ENCODE measurements at places on chromosomes 5 and 9.

DNA sequence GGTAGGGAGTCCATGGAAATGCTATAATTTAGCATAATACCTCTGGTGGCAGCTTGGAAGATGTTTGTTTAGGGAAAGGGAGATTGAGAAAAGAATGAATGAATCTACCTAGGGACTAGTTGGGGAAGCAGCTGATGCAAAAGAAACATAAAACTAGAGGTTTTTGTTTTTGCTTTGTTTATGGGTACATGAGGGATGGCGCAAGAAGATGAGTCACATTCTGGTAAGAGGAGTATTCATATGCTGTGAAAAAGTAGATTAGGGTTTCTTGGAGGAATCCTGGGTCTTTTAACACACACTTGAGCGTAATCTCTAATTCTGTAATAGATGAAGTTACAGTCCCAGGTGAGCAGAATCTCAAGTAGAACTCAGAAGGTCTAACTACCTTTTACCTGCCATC, 17.1 kb downstream of the C9orf43 start:
- no peak for ATAC-seq

DNA sequence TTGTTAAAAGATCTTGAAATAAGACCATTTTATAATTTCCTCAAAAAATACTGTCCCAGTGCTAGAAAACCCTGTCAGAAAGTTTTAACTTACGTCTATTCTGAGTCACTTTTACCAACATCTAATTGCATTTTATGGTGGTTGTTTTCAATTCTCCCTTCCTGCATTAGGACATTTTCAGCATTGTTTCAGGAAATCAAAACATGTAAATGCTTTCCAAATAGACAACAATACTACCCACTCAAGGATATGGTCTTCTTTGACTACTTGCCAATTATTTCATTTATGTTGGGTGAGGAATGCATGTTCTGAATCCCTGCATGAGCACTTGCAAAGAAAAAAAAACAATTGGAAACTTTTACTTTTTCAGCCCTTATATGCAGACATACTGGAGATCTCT, 284.6 kb upstream of the PDE4D start:
- ATAC-seq: no peak

GRCh38 chr9:70573308-70573707, 158.9 kb upstream of the KLF9 start:
- no peak for ATAC-seq

- no peak for ATAC-seq
Observed at GRCh38 chr9:133605856-133606707, 3.1 kb downstream of the FAM163B start.

DNA sequence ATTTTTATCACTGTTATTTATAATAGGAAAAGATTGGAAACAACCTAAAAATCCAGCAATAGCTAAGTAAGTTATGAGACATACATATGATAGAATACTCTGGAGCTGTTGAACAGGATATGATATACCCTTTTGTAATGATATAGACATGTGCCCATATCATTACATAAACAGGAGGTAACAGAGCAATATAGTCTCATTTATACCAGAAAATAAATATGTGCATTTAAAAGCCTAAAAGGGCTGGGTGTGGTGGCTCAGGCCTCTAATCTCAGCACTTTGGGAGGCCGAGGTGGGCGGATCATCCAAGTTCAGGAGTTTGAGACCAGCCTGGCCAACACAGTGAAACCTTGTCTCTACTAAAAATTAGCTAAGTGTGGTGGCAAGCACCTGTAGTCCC, 2.3 kb upstream of the FABP6 start:
- ATAC-seq: no peak

GRCh38 chr9:123517512-123517911, 161.5 kb downstream of the CRB2 start:
- no peak for ATAC-seq

DNA sequence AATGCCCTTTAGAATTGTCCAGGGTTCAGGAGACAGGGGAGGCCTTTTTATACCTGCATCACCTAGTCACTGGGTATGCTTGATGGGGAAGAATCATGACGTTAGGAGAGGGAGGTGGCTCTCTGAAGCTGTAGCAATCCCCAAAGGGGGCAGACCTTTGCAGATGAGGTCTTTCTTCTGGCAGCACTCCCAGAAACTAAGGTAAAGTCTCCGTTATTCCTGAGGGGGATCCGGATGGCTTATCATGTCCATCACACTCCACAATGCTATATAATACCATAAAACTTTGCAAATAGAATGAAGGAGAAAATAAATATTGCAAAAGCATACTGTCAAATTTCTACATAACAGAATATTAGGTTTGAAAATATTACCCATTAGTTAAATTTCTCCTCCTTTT, 21.5 kb upstream of the CAST start:
- no peak for ATAC-seq

- no peak for ATAC-seq
Observed at GRCh38 chr5:82487131-82487530, 209.0 kb upstream of the RPS23 start.

GRCh38 chr5:179680780-179681401, at the start of gene CBY3:
TSS of gene CBY3 (minus strand) at chr5:179681034. CDS start at chr5:179680918, 116 bp downstream.
- no peak for ATAC-seq

GRCh38 chr9:12719431-12719830, 26.2 kb downstream of the TYRP1 start:
- ATAC-seq: no peak

- no peak for ATAC-seq
Observed at GRCh38 chr9:72276429-72276828, 88.6 kb downstream of the ZFAND5 start.

DNA sequence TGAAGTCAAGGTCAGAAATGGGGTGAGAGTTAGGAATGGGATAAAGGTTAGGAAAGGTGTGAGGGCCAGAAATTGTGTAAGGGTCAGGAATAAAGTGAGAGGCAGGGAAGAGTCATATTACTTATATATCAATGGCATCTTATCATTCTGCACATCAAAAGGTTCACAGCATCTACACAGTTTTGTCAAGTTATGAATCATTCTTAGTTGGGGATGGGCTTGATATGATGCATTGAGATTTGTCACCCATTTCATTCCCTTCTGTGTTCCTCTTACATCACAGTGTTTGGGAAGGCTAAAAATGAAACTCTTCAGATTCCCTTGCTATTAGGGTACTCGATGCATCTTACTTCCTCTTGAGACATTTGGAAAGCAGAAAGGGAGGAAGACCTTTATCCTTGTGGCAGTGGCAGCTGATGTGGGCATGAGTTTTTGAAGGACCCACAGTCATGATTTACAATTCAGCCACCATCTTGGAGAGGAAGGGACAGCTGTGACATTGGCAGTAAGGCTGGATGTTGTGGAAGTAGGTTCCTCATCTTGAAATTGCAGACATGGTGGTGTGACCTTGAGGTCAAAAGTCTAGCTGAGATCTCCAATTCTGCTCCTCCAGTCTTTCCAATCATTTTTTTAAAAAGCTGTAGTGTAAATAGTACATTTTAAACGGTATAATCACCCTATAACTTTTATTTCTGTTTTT, 24.2 kb upstream of the NPR3 start:
- no peak for ATAC-seq

GRCh38 chr5:117488976-117489500, 914.4 kb upstream of the SEMA6A start:
- no peak for ATAC-seq

DNA sequence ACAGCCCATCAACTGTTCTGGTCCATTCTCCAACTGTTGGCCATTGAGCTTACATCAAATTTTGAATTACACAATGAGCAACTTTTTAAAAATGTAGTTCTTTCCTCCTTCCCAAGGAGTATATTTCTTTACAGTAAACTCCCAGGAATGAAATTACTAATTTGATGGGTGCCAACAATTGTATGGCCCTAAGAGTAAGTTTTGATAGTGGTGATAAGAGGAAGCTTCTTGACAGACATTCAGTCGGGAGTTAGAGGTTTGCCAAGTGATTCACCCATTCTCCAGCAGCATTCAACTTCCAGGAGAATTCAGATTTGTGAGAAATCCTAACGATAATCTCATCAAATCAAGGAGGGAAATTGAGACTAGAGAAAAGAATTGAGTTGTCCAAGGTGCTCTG, 579.9 kb downstream of the ACTL7B start:
- no peak for ATAC-seq

DNA sequence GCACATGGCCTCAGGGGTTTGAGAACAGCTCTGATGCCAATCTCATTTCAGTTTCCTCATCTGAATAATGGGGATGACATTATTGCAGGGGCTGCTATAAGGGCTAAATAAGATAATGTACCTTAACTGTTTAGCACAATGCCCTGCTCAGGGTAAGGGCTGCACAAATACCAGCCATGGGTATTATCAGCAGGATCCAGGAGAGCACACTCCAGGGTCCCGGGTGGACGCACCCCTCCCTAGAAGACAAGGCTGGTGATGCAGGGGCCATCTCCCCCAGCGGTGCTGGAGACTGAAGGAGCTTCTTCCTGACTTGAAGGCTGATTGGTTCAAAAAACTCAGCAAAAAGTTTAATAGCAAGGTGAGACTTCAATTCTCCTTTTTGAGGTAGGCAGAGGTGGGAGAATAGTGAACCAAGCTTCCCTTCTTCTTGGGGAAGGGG, 2.7 kb upstream of the CXXC5 start:
- ATAC-seq: no peak

DNA sequence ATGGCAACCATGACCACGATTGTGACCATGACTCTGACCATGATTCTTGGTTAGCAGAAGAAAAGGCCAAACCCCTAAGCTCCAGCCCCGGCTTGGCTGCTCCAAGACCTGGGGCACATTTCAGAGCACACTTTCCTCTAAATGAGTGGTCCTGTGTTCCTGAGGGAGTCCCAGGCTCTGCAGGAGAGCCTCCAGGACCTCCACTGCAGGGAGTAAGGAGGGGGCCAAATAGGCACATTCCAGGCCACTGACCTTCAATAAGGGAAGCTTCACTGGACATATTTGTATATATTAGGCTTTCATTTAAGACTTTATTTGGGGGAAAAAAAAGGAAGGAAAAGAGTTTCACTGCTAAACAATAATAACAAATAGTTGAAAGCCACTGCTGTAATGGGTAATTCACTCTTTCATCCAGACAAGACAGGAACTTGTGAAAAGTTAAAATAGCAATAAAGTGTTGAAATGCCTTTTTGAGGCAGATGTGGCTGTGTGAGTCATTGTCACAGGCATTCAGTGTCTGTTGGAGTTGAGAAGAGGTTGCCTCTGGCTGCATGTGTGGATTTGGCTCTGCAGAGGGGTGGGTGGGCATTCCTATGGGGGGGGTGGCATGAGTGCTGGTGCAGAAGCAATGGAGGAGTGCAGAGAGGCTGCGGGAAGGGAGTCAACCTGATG, 63.9 kb upstream of the TGFBR1 start:
- ATAC-seq: no peak

GRCh38 chr5:131109540-131110255, 55.4 kb downstream of the HINT1 start:
- ATAC-seq: peak; percentile 77

DNA sequence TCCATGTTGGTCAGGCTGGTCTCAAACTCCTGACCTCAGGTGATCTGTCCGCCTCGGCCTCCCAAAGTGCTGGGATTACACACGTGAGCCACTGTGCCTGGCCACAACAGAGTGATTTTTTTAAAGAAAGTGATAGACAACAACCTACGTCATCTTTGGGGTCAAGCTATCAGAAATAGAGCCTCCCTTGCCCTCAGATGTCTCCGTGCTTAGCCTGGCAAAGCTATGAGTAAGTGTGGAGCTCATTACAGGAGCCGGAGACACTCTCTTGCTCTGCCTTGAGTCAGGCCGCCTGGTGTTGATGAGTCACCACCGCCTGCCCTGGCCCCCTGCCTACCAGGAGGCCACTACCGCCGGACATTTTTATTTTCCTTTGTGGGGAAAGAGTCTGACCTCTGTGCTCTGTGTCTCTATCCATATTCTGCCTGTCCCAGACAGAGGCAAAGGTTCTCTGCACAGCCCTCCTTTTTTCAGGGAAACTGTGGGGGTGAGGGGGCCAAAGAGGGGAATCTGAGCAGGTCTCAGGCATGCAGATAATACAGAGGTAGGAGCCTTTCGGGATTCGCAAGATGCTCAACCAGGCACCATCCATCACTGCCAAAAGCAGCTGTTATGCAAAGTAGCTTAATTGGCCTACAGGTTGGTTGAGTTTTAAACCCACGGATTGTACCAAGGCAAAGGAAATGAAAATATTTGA, 123.7 kb upstream of the CPEB4 start:
- ATAC-seq: peak; percentile 85

GRCh38 chr9:96674906-96675538, 19.9 kb upstream of the PRXL2C start:
- ATAC-seq: peak; percentile 96

DNA sequence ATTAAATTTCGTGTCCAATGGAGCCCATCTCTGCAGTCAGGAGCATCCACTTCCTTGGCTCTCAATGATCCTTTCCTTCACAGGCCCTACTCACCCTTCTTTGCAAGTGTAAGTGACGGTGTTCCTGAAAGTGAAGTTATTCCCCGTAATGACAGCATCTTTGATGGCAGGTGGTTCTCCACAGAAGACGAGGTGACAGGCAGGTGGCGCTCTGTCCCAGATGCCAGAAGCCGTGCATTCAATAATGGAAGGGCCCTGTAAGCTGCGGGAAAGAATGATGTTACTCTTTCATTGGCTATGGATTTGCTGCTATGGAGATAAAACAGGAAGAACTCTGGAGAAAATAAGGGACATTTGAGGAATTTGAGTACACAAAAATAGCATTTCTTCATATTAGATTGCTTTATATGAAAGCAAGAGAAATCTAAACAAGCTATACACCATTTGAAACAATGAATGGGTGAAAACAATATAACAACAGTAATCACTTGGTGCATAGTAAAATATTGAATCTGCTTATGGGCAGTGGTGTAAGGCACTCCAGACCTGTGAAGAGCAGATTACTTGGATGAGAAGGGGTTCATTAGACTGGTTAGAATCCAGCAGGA, 89.9 kb upstream of the TXNDC8 start:
- ATAC-seq: peak; percentile 43

GRCh38 chr9:101380295-101380694, 4.5 kb downstream of the BAAT start:
- ATAC-seq: no peak

DNA sequence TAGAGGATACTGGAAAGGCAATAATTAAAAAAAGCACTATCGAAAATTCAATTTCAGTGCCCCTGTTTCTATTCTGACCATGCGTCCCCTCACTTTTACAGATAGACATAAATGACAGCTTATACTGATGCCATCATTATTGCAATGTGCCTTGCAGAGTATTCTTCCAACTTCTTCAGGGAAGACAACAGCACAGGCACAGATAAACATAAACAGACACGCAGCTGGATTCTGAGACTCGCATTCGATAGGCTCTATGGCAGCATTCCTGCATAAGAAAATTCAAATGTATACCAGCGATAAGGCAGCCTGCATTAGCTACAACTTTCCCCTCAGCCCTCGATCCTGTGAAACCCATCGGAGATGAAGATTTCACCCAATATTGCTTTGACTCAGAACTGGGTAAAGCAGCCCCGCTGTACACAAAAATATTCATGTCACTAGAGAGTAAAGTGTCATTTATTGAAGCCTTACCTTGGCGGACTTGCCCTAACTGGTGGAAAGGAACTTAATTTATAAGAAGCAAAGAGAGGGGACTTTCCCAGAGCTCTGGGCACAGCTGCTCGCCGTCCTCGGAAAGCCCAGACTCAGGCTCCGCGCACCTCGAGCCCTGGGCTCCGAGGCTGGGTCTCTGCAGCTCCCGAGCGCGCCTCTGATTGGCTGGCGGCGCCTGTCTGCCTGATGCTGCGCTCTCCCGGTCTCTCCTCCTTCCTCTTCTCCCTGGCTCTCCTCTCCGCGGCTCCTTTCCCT, at the start of gene CDH18:
CDH18 (minus strand) TSS at position 589 of the 750 bp plus-strand sequence. CDS start 149,214 bp downstream, outside the sequence.
- peak; percentile 62 for ATAC-seq

- no peak for ATAC-seq
Observed at GRCh38 chr9:118364266-118365106, 660.3 kb downstream of the TLR4 start.
